ENCODE measurements at places on chromosomes 2 and 18.
A peak's percentile ranks its signal among the peaks of the same experiment; 100 is the strongest.

DNA sequence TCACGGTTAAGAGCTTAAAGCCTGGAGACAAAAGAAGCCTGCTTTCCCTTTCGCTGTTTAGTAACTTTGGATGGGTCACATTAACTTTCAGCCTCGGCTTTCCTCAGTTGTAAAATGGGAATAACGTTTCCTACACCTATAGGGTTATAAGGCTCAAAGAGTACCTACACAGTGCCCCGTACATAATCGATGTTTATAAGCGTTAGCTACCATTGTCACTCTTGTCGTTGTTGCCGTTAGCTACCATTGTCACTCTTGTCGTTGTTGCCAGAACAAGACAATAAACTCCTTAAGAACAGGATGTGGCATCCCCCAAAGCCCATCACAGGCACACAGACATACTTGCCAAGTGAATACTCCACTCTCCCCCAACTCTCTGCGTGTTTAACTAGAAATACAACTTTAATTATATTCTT is 901 bp upstream of the MFSD6 start:
- DNase-seq, result no peak

GRCh38 chr18:3603421-3604234 is 153.7 kb downstream of the TGIF1 start:
- DNase-seq, result no peak

DNA sequence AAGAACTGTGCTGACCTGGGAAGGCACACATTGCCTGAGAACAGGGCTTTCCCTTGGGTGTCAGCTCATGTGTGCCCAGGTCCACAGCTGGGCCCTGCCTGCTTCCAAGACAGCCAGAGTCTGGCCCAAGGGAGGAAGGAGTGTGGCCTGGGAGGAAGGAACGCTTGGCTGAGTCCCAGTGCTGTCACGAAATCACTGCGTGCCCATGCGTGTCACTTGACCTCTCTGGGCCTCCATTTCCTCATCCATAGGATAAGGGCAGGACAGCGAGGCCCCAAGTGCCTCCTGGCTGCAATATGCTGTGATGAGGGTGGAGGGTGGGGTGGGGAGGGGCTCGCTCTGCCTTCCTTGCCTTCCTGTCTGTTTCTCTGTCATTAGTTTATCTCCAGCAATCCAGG is 642 bp upstream of the KCNK3 start:
- DNase-seq, result no peak

DNA sequence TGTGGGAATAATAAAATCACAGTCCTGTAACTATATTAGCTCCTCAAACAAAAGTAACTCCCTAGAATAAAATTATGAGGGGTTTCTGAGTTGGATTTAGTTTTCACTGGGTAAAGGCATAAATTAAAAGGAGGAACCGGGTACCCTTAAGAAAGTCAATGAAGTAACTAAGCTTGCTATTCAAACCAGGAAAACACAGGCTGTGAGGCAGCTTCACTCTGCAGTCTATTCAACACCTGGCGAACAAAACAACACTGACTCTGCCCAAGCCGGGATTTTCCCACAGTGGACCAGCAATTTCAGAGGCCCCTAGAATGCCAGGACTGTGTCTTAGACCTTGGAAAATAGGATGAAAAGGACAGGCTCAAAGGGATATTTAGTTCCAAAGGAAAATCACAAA is 24.6 kb upstream of the CREB1 start:
- no peak for DNase-seq

DNA sequence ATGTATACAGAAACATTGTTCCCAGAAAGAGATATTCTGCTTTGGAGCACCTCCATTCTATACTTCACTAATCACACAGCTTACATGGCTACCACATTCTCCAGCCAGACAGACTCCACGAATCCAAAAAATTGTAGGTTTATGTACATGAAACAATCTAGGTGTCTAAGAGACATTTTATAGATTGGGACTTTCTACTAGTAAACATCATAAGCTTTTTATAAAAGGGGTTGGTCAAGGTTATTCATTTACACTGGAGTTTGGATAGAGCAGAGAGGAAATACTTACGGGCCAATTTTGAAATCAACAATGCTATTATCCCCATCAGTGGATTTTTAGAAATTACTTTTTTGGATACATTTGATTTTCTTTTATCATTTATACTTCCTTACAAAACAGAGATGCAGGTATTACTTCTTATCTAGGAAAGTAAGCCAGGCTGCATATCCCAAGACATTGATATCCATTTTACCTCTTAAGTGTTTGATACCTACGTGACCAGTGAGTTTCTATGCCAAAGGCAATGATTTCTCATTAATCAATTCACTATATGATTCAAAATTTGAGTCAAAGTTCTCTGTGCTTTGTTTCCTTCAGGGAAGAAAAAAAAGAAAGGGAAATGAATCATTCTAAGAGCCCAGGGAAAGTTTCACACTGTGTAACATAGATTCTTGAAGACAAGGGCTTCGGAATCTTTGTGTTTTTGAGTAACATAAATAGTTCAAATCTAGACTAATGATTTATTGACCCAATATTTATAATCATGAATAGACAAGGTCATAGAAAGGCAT is 140.5 kb downstream of the PTH2R start:
- DNase-seq, result no peak

- DNase-seq, result no peak
Measured at GRCh38 chr2:10532638-10533101, 84.5 kb upstream of the ODC1 start.

DNA sequence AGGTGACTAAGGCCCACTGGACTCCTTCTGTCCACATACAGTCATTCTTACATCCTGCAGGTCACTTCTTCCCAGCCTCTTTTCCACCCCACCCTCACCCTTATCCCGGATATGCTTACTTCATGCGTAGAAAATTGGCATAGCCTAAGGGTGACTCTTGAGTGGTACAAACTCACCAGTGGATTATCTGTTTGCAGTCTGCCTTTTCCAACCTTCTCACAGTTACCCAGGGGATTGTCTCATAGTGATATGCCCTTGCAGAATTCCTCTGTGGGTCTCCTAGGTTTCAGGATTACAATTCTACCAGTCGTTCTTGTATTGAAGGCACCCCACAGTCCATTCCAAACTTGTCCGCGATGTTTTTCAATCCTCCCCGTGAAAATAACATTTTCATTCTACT is 752.9 kb upstream of the HS6ST1 start:
- no peak for DNase-seq

DNA sequence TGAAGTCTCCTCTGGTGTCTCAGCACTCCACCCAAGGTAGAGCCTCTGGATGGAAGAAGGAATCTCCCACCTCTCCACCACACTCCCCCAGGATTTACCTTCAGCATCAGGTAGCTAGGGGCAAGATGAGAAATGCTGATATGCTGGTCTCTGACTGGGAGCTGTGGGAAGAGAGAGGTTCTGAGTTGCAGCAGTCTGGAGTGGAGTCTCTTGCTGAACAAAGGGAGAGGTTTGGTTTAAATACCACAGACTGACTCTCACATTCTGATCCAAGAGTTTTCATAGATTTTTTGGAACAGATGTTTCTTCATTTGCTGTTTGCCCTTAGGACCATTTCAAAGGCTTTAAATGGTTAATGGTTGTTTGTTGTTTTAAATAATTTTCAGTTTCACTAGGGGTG is 1.1 kb upstream of the CFLAR start:
- DNase-seq, result no peak

- no peak for DNase-seq
Measured at GRCh38 chr18:3250237-3251107, 2.9 kb downstream of the MYL12A start.

DNA sequence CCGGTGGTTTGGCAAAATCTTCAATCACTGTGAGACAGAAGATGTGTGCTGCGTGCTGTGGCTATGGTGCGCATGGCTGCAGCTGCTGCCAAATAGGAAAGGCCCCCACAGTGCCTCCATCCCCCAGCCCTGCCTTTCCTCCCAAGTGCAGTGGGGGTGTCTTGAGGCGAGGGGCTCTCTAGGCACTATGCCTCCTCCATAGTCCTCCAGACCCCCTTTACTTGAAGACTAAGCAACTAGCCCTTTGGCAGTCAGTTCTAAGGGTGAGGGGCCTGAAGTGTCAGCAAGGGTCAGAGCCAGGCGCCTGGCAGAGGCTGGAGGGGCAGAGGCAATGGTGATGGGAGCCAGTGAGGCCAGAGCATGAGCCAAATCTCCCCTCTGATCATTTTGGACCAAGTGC is 13.6 kb upstream of the TMEM185B start:
- no peak for DNase-seq

GRCh38 chr2:159095813-159096212 is 127.4 kb downstream of the TANC1 start:
- no peak for DNase-seq

DNA sequence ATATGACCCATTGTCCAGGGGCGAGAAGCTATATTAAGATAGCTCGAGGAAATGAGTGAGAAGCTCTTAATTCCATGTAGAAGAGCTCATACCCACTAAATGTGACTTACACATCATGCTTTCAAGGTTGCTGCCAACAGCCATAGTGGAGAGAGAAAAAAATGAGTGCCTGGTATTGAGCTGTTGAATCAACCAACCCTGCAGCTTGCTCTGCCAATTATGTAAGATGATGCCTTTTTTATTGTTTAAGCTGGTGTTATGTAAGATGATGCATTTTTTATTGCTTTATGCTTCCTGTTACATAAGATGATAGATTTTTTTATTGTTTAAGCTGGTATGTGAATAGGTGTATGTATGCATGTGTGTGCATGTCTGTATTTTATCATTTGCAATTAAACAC is 228.2 kb downstream of the CCDC178 start:
- DNase-seq, result peak; percentile 16

DNA sequence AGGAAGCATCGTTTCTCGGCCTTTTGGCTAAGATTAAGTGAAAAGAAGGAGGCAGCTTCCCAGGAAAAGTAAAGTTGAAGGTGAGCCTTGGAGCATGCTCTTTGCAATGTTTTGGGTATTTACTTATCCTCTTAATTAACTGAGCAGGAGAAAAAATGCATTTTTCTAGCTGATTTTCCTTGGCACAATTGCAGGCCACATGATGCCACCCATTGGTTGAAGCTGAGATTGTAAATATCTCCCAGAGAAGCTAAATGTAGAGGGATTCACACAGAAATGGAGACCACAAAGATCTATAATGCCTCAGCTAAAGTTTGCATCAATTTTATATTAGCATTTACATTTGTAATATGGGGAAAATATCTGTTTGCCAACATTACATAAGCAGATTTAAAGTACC is 294.1 kb downstream of the KCNS3 start:
- DNase-seq, result no peak

DNA sequence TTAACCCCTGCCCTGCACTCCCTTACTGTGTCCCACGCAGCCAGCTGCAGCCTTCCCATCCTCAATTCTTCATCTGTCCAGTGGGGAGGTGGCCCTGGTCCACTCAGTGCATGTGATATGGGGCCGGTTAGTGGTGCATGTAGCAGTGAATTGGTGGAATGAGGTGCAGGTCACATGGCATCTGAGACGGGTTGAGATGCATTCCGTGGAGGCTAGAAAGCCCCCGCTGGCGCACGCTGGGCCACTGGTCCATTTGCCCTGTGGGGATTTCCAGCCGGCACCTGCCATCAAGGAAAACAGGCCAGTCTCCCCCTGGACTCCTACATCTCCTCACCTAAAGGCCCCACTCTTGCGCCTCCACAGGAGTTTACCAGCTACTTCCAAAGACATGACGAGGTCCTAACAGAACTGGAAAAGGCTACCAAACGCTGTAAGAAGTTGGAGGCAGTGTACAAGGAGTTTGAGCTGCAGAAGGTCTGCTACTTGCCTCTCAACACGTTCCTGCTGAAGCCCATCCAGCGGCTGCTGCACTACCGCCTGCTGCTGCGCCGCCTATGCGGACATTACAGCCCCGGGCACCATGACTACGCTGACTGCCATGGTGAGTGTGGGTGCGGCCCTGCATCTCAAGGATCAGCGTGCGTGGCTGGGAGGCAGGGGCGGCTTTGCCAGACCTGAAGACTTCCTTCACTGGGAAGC is 40.5 kb downstream of the STK25 start:
- DNase-seq, result no peak

DNA sequence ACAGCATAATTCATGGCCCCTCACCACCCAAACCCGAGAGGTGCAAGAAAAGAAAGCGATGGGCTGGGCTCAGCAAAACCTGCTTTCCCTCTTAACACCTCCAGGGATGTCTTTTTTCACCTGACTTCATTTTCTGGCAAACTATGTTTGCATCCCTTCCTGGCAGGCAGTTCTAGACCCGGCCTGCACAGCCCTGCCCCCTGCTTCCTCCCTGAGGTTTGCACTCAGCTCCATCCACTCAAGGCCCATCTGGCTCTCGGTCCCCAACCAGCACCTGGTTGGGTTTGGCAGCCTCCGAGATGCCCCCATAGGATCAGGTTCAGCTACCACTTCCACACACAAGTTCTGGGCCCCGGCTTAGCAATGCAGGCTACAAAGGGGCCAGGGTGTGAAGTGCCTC is 185.7 kb downstream of the SMAD7 start:
- DNase-seq, result no peak

GRCh38 chr2:1540481-1540880 is 127.2 kb downstream of the TPO start:
- DNase-seq, result no peak

DNA sequence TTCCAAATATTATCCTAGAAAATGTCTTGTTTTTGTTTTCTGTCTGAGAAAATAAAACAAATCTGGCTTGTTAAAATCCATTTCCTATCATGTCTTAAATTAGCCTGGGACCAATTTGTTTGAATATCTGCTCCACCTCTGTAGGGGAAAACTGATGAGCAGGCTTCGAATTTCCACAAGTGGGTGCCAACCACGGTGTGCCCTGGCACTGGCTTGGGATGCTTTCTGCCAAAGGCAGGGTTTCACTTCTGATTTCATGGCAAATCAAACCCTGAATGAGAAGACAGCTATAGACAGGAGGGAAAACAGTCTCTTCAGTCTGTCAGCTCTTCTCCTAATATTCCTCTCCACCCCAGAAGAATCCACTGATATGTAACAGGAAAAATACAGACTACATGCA is 33.7 kb upstream of the STAT4 start:
- DNase-seq, result no peak

DNA sequence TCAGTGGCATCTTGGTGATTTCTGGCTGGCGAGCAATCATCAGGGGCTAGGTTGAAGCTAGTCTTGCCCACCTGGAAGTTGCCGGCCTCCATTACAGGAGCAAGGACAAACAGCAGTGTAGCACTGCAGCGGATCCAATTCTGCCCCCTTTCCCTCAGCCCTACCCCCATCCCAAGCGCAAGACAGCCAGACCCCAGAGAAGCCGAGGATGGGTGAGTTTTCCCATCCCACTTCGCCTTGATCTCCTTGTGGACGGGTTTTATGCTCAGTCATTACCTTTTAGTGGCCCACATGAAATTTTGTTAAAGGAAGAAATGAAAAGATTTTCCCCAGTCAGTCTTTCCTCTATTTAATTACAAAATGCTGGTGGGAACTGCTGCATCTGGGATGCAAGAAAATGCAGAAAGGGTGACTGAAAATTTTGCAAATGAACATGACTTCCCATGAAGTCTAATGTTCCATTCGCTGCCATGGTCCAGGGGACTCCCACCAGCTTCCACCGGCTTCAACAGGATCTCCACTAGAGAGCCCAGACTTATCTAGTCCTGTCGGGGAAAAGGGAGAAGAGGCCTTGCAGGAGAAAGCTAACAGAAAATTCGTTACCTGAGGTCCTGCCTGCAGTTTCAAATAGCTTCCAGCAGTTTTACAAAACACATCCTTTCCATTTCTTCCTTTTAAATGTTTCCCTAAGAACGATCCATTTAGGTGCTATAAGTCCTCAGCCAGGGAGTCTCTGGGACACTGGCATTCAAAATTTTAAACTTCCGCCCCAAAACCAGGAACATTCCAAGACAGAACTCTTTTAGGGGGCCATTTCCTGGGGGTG is 1.9 kb upstream of the HOXD9 start:
- DNase-seq, result no peak

GRCh38 chr18:64403784-64404503 is 255.1 kb upstream of the LINC00305 start:
- DNase-seq, result no peak

GRCh38 chr18:12703664-12704063 is 822 bp downstream of the PSMG2 start:
- no peak for DNase-seq
